ENCODE measurements at places on chromosomes 1 and 21.

- DNase-seq, result no peak
These were observed 192.2 kb downstream of the PLPP3 start for GRCh38 chr1:56387071-56387740.

DNA sequence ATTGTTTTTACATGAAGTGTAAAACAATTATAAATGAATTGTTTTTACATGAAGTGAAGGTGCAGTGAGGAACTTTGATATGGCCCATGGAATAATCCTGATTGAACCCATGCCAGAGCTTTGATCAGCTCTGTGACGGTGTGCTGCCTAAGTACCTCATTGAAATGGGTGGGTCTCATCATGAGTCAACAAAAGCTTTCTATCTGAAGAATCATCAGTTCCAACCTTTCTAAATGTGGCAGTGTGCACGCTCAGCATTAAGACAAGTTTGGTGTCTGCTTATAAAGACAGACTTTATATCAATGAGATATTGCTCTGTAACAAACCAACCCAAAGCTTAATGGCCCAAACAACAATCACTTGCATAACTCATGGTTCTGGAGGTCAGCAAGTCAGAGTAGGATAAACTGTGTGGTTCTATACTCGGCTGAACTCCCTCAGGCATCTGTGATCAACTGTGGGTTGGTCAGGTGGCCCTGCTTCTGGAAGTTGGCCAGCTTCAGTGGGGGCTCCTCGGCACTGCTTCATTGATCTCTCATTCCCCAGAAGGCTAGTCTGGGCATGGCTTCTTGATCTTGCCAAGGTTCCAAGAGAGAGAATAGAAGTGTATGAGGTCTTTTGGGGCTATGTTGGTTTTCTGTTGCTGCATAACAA lies 258.0 kb downstream of the LTN1 start:
- DNase-seq, result no peak

- no peak for DNase-seq
These were observed 20.7 kb downstream of the RIPK4 start for GRCh38 chr21:41745971-41746743.

- DNase-seq, result no peak
These were observed at the start of gene FGR for GRCh38 chr1:27634985-27635367. Gene FGR (minus strand): TSS chr1:27635185. CDS start chr1:27623916, 11,269 bp downstream.

- no peak for DNase-seq
These were observed 180.3 kb downstream of the PTBP2 start for GRCh38 chr1:96901783-96902363.

- DNase-seq, result no peak
These were observed 470.4 kb upstream of the USP24 start for GRCh38 chr1:55685560-55685959.

DNA sequence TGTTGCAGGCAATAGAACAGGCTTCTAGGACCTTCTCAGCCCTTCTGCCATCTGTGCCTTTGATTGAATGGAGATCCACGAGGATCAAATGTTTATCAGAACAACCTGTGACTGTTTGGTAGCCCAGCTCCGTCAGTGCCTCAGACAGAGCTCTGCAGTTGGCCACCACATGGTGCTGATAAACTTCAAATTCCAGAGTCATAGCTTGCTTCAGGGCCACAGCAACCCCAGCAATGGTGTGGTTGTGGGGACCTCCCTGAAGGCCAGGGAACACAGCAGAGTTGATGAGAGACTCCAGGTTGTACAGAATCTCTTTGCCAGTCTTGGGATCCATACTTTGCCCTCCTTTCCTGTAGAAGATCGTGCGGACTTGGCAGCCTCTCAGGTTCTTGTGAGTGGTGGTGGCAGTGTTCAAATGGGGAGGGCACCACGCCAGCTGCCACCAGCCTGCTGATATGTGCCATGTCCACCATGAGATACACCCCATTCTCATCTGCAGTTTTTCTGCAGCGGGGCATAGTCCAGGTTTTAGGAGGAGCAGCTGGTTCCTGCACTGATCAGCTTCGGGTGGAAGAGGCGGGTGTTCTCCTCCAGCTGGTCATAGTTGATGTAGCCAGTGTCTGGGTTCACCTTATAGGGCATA lies 82.9 kb upstream of the ARTN start:
- no peak for DNase-seq

DNA sequence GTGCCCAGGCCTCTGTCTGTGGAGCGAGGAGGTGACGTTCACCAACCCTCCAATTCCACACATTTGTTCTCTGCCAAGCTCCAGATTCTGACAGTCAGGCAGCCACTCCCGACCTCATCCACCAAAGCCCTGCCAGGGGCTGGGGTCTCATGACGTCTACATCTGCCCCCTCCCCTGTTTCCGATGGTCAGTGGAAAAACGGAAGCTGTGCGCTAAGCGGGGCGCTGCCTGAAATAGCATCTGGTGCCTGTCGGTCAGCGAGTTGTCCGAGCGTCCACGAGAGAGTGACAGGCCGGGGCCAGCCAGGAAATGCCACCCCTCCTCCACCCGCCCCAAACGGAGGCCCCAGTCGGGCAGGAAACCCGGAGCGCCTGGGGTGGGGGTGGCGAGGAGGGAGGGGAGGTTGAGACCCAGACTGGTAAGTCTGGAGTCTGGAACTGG lies 3.2 kb upstream of the TAL1 start:
- no peak for DNase-seq

GRCh38 chr1:32250893-32251716 lies at the start of gene LCK:
Gene LCK (plus strand): TSS chr1:32251265. CDS start chr1:32274330, 23,065 bp downstream.
- no peak for DNase-seq

DNA sequence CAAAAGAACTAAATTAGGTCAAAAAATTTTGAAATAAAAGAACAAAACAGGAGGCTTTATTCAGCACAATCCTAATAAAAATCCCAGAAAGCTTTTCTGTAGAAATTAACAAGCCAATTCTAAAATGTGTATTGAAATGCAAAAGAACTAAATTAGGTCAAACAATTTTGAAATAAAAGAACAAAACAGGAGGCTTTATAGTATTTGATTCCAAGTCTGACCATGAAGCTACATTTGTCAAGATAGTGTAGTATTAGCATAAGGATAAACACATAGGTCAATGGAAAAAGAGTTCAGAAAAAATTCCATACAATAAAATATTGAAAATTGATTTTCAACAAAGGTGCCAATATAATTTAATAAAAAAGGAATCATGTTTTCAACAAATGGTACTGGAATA lies 10.8 kb downstream of the LRRC40 start:
- DNase-seq, result no peak
